GM10248 (cell line): ENCODE measurements at places on chromosomes 16 and 17.

GRCh38 chr16:47687694-47688093 lies 226.6 kb downstream of the PHKB start:
- DNase-seq, result no peak

- no peak for DNase-seq
Observed at GRCh38 chr17:63647065-63647725, 25.0 kb downstream of the MAP3K3 start.

- no peak for DNase-seq
Observed at GRCh38 chr17:77803726-77804125, 154.8 kb upstream of the TNRC6C start.

GRCh38 chr17:77194179-77194578 lies 53.4 kb downstream of the SEC14L1 start:
- DNase-seq, result no peak

DNA sequence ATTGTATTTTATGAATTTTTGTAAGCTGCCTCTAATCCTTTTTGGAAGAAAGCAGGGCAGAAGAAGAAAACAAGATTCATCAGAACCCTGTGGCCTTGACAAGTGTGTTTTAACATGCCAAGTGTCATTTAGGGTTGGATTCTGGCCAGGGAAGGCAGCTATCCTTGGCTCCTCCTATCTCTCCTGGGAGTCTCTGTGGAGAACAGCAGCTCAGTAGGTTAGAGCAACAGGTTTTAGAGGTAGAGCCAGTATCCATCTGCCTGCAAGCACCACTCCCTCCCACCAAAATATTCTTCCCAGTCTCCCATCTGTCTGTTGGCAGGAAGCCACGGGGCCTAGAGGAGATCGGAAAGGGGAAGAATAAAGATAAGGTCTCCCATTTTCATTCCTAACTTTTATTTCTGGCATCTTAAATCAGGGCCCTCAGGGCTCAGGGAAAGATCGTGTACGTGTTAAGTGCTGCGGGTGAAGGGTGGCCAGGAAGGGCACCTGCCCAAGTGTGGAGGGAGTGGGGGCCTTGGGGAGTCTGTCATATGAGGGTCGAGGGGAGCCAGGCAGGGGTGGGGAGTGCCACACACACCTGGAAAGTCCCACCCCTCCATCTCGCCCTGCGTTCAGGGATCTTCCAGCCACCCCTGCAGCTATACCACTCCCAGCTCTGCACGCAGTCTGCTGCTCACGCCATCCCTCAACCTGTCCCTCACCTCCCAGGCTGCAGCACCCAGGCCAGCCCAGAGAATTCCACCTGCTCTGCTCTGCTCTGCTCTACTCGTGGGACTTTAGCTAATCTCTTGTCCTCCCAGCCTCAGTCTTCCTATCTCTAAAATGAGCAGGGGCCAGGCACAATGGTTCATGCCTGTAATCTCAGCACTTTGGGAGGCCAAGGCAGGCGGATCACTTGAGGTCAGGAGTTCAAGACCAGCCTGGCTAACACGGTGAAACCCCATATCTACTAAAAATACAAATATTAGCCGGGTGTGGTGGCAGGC lies 17.1 kb upstream of the CPSF4L start:
- no peak for DNase-seq
